Lung (tissue), 17 donors: ENCODE measurements at places on chromosomes 7 and 10. TPM values are rescaled to one million over a fixed set of nuclear protein-coding genes. Genes with fewer than 3 reads are reported as not detected.

GRCh38 chr7:111486472-111487142, 75.7 kb downstream of the IMMP2L start:
- peak; percentile 84 for DNase-seq
- no peak overlapping the region for H3K4me3 ChIP-seq
- no peaks in the 10 kb centered on the region for H3K36me3 ChIP-seq
- no peak overlapping the region for H3K27ac ChIP-seq
- H3K27me3 ChIP-seq: no peaks in the 10 kb centered on the region
- peaks cover 1% of the 10 kb centered on the region for H3K4me1 ChIP-seq

GRCh38 chr10:86899132-86899531, 58.3 kb downstream of the MMRN2 start:
- H3K27ac ChIP-seq: no peak overlapping the region
- H3K4me1 ChIP-seq: peaks cover 29% of the 10 kb centered on the region
- no peak for DNase-seq
- peaks cover under 1% of the 10 kb centered on the region for H3K36me3 ChIP-seq
- H3K27me3 ChIP-seq: no peaks in the 10 kb centered on the region

Gene ACTR3C
- 8.1 TPM for polyA plus RNA-seq

DNA sequence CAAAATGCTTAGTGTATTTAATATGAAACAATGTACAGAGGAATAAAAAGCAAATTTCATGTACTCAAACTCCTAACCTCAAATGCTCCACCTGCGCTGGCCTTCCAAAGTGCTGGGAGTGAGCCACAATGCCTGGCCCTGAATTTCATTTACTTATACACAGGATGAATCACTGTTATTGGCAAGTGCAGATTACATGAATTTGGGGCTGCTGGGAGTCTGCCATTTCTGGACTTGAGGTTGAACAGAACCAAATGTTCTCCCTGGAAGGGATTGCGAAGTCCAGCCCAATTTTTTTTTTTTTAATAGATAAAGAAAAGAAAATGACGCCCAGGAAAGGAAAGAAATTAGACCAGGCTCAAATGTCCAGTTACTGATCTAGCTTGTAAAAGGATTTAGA, 6.8 kb upstream of the CSTF2T start:
- DNase-seq: peak; percentile 59
- no peaks in the 10 kb centered on the region for H3K4me1 ChIP-seq

- no peaks in the 10 kb centered on the region for H3K36me3 ChIP-seq
- no peak for DNase-seq
- no peaks in the 10 kb centered on the region for H3K27me3 ChIP-seq
Observed at GRCh38 chr7:11612737-11613136, 219.3 kb downstream of the THSD7A start.

DNA sequence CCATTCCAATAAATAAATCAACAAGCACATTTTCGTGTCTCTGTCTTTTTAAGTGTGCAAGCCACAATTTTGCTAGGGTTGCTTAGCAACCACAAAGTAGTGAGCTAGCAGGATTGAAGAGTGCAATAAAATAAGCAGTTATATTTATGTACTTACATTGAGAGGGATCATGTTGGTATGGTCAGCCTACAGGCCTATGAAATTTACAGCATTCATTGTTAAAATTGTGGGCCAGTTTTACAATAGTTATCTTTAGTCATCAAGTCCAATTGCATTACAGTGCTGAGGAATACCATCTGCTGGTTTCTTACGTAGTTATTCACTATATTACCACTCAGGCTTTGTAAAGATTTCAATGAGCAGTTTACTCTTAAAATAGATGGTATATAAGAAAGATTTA, 192.5 kb upstream of the POT1 start:
- H3K4me1 ChIP-seq: peaks cover 2% of the 10 kb centered on the region
- H3K27ac ChIP-seq: no peak overlapping the region
- peak; percentile 83 for DNase-seq
- H3K4me3 ChIP-seq: no peak overlapping the region
- no peaks in the 10 kb centered on the region for H3K36me3 ChIP-seq

Gene FEZF1
- not detected for polyA plus RNA-seq

Gene FAM24A
- polyA plus RNA-seq: not detected

Gene SVIL
- 13.6 TPM for polyA plus RNA-seq

Gene COL13A1
- 4.5 TPM for polyA plus RNA-seq

- no peaks in the 10 kb centered on the region for H3K27me3 ChIP-seq
- no peak overlapping the region for H3K27ac ChIP-seq
- H3K4me3 ChIP-seq: no peak overlapping the region
- H3K36me3 ChIP-seq: peaks cover 27% of the 10 kb centered on the region
- DNase-seq: peak; percentile 94
Observed at GRCh38 chr10:121536310-121536913, 61.8 kb downstream of the FGFR2 start.
